ENCODE measurements at places on chromosomes 4 and X.

DNA sequence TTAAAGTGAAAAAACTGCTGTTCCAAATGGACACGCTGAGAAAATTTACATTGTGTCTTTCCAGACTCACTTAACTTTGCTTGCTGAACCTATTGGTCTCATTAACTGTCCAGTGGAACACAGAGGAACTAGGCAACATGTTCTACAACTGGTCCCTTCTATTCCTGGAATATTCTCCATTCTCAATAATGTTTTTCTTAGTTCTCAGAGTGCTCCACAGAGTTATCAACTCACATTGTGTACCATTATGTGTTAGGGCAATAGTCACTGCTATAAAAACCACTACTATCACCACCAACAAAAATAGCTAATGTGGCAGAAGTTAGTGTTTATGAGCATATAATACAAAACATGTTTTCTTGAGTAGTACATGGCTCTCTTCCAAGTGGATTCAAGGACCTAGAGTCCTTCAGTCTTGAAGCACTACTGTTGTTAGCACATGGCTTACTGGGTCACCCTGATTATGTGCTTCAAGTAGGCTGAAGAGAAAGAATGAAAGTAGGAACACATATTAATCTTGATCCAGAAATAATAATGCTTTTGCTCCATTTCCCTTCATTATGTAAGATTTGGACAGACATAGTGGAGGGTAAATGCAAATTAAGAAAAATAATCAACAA, 865.3 kb upstream of the HS3ST1 start:
- DNase-seq: no peak

GRCh38 chrX:136768469-136769084, 12.2 kb downstream of the ARHGEF6 start:
- peak; percentile 63 for DNase-seq

DNA sequence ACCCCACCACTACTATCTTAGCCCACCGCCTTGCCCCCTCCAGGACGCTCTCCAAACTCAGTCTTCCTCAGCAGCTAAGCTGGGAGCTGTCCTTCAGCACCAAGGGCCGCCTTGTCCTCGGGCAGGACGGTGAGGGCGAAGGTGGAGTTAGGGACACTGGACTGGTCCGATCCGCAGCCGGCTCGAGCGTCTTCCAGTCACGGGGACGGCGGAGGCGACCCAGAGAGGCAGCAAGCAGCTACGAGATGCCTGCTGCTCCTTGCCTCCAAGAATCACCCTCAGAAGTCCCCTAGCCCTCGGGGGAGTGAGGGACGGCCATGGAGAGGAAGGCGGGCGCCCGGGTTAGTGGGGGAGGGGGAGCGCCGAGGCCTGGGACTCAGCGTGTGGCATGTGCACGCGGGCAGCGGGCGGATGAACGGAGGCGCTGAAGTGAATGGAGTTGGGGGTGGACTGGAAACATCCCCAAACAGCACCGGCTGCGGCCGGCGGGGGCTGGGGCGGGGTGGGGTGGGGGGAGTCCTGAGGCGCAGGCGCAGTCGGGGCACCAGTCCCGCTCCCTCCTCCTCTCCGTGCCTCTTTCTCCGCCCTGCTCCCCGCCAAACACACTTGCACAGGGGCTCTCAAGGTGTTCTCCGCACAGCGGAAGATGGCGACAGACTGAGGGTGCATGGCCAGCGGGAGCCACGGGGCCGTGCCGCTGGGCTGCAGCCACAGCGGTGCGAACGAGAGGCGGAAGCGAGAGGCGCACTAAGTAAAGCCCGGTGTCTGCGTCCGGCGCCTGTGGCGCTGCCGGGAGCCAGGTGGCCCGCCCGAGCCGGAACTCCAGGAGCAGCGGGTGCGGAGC, at the start of gene NALF2:
NALF2 (plus strand) TSS at position 545 of the 844 bp plus-strand sequence. CDS start 957 bp downstream, outside the sequence.
- peak; percentile 93 for DNase-seq

GRCh38 chr4:126853715-126854114, 779.0 kb upstream of the INTU start:
- no peak for DNase-seq

DNA sequence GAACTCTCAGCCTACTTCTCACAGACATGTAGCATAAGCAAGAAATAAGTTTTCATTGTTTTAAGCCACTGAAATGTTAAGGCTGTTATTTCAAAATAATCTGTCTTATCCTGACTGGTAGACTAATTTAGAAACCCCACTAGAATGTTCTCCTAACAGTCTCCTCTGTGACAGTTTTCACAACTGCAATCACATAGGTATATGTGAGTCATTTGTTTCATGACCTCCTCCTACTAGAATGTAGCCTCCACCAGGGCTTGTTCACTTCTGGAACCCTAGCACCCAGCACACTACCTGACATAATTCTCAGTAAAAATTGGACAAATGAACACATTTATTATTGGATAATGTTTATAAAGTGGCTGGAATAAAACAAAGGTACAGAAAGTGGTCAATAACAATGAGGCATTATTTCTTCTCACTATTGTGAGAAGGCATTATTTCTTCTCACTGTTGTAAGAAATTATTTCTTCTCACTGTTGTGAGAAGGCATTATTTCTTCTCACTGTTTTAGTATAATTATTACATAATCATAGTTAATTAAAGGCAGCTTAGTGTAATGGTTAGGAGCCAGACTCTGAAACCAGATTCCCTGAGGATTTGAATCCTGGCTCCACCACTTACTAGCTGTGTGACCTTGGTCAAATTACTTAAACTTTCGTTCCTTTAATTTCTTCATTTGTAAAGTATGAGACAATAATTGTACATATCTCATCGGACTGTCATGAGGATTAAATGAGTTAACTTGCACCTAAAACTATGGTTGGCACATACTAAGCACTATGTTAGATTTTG, 251.5 kb downstream of the RASL11B start:
- no peak for DNase-seq

DNA sequence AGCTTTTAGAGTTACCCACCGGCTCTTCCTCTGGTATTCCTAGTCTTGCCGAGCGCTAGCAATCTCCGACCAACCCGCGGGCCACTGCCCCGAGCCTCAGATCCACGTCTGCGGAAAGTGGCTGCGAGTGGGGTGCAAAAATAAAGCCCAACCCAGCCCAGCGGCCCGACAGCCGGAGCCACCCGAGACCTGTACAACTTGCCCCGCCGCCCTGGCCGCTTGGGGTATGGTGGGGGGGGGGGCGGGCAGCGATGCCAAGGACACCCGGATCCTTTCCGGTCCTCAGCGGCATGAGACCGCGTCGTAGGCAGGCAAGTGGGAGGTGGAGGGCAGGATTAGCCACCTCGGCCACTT, 1.6 kb downstream of the SLITRK4 start:
- DNase-seq: no peak

GRCh38 chr4:145884775-145885174, 53.8 kb downstream of the ZNF827 start:
- DNase-seq: no peak

- DNase-seq: peak; percentile 50
These were observed 2.1 kb upstream of the AVPR2 start for GRCh38 chrX:153902385-153902784.

DNA sequence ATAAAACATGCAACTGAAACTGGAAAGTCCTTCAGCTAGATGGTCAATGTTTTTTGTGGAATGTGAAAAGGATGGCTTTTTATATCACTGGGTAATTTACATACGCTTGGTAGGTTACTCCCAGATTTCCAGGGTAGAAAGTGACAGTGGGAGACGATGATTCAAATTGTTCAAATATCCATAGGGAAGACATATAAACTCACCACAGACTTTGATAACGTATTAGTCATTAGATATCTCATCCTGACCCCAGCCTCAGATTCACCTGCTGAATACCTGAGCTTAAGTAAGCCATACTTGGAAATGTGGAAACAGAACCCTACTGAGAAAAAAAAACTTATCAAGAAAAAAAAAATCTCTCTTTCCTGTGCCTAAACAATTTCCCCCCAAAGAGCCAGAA, 169.4 kb downstream of the ZNF674 start:
- DNase-seq: no peak

DNA sequence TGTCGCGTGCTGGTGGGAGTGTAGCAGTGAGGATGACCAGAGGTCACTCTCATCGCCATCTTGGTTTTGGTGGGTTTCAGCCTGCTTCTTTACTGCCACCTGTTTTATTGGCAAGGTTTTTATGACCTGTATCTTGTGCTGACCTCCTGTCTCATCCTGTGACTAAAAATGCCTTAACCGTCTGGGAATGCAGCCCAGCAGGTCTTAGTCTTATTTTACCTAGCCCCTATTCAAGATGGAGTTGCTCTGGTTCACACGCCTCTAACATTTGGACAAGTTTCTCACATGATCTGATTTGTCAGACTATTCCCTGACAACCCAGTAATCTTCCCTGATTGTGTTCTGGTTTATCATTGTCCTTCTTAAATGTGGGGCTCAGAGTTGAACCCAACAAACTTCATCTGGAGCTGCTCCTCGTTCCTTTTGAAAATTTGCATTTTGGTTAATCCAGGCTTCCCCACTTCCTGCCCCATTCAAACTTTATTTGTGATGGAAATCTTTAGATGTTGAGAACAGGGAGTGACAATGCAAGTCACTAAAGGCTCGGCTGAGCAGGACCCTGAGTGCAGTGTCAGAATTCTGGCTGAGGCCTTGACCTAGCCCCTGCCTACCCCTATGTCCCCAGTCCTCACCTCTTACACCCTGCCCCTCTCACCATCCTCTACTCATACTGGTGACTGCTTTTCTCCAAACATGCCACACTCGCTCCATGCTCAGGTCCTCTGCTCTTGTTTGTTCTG, 226.8 kb downstream of the STIM2 start:
- DNase-seq: peak; percentile 62

GRCh38 chr4:38160487-38161207, 200.4 kb downstream of the PTTG2 start:
- peak; percentile 55 for DNase-seq

DNA sequence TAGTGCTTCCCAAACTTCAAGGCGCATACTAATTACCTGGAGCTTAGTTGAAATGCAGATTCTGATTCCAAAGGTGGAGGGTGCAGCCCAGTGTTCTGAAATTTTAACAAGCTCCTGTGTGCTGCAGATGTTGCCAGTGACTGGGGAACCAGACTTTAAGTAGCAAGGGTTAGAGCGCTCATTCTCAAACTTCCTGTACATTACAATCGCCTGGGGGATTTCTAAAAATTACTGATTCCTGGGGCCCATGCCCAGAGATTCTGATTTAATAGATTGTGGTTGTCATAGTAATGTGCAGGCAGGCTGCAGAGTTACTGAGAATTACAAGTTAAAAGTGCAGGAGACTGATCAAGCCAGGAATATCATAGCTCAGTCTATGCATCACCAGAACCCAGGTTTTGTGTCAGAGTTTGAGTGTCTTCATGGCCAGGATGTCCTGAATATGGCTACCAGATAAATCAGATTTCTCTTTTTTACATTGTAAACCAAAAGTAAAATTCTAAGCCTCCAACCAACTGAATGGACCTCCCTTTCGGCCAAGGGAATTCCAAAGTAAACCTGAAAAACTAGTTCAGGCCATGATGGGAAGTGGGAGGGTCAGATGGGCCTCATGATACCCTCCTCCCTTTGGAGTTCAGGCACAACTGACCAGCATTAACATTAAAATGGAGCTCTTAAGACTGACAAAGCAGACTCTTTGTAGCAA, 121.6 kb downstream of the ATXN3L start:
- DNase-seq: peak; percentile 75

DNA sequence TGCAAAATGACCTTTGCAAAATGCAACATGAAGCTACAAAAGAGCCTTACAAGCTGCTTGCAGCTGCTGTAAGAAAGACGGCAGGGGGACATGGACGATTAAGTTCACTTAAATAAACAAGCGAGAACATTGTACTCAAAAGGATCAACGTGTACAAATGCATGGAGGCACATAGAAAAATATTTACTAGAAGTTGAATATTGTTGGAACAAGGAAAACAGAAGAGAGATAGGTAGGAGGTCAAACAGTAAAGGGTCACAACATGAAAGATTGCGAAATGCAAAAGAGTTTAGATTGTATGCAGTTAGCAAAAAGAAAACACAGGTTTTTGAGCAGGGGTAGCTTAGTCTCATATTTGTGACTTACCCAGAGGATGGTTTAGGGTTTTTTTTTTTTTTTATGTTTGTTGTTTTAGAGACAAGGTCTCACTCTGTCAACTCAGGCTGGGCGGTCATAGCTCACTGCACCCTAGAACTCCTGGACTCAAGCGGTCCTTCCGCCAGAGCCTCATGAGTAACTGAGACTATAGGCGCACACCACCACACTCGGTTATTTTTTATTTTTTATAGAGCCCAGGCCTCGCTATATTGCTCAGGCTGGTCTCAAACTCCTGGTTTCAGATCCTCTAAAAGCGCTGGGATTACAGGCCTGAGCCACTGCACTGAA, 1.4 kb upstream of the PHF8 start:
- DNase-seq: no peak

DNA sequence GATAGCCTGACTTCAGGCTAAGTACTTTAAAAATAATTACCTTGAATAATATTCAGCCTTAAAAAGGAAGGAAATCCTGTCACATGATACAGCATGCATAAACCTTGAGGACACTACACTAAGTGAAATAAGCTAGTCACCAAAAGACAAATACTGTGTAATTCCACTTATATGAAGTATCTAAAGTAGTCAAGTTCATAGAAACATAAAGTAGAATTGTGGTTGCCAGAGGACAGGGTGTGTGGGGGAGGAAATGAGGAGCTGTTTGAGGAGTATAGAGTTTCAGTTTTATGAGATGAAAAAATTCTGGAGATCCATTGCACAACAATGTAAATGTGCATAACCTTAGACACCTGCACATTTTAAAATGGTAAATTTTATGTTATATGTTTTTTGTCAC, 5.6 kb upstream of the STPG2 start:
- no peak for DNase-seq

- peak; percentile 54 for DNase-seq
These were observed 46.5 kb upstream of the NKAP start for GRCh38 chrX:119989905-119990555.

GRCh38 chr4:4542774-4543485, 1.1 kb upstream of the STX18 start:
- DNase-seq: peak; percentile 61

DNA sequence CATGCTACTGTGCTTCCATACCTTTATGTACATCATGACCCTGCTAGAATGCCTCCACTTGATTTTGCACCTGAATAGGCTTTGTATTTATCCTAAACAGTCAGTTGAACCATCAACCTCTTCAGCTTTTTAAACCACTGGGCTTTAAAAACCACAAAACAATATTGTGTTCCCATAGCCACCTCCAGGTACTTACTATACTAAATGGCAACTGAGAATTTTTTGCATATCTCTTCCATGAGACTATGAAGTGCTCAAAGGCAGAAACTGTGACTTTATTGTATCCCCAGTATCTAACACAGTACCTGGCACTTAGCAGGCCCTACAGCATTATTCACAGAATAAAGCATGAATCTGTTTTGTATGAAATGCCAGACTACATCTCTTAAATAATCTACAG, 39.7 kb downstream of the ANAPC10 start:
- no peak for DNase-seq

GRCh38 chrX:37989304-37989703, 17.0 kb upstream of the SYTL5 start:
- no peak for DNase-seq

DNA sequence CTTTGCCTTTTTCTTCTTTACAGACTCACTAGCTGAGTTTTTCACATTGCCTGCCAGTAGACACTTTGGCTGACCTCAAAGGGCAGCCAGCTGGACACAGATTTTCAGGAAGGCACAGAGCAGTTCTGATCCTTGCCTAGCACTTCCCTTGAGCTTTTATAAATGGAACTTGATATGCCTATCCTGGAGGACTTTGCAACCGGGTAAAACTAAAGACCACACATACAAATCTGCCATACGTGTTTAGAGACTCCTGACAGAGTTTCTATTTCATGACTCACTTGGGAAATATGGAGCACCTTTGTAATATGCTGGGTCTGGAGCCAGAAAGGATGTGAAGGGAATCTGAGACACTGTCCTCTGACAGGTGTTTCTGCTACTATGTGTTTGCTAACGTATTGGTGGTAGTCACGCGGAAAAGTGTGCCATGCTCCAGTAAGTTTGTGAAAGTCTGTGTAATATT, 56.7 kb upstream of the RASSF6 start:
- no peak for DNase-seq
